ENCODE measurements at places on chromosomes 7 and 10.

DNA sequence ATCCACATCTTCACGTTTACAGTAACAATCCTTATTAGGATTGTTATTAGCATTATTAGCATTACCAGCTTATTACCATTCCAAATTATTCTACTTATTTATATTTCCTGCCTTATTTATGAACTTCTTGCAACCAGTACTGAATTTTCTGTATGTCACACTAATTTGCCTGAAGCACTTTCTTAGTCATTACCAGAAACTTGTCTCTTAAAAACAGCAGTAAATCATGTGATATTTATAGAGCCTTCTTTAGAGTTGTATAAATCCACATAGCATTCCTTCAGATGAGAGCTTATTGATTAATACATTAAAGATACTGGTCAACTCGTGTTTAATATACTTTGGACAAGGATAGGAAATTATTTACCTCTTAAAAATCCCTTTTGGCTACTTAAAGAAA, 618.6 kb downstream of the SUGCT start:
- DNase-seq = no peak

- DNase-seq = no peak
Measured at GRCh38 chr7:94621120-94621519, 34.8 kb downstream of the SGCE start.

- DNase-seq = no peak
Measured at GRCh38 chr7:20083781-20084180, 133.4 kb downstream of the MACC1 start.

- no peak for DNase-seq
Measured at GRCh38 chr10:87721781-87722180, 62.1 kb downstream of the PAPSS2 start.

Measured in stimulated activated CD8-positive, alpha-beta memory T cell treated with anti-CD3 and anti-CD28 coated beads, Interleukin-7, amount 100 ng/mL, for 1 hour (primary cell).